ENCODE measurements at places on chromosomes 3 and 15.

DNA sequence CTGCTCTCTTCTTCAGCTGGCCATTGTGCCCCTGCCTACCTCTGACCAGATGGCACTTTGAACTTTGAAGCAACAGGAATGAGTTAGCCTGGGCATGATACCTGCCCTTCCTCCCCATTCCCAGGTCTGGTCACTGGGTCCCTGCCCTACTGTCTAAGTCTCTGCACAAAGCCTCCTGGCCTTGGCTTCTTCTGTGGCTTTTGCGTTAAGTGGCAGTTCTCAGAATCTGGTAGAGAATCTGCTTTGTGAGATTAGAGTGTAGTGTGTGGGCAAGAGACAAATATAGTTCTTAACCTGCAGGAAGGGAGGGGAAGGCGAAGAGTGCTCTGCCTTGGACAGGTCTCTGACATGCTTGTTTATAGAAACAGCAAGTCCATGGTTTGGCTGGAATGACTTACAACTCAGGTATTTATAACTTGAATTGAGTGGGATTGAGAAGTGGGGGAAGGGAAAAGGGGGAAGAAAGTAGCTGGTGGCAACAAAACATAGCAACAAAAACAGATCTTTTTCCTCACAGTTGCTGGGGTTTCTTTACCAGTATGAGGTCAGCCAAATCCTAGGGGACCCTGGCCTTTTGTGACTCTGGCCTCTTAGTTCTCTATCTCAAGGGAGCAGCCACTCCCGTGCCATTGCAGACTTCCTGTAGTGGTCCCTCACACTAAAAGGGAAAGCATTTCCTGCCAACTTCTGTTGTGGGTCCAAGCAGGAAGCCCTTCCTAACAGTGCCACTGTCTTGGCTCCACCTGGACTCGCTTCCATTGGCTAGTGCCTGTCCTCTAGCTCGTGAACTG, 16.7 kb downstream of the MAPKBP1 start:
- peak; percentile 71 for DNase-seq

DNA sequence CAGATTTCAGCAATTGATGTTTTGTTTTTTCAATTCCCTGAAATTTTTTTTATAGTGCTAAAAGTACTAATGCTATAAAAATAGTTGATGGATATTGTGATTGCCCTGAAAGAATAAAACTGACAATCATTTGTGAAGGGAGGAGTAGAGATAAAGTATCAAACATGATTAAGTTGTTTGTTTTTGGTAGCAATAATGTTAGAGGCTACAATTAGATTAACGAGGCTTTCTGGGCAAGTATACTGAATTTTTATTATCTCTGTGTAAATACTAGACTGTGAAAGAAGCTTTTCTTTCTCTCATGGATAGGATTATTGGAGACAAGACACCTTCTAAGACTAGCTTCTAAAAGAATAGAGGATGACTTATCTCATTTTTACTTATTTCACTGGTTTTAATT, 15.6 kb downstream of the NR1D2 start:
- DNase-seq: no peak

- no peak for DNase-seq
These were observed 29.3 kb downstream of the EPHA6 start for GRCh38 chr3:96843505-96844203.

DNA sequence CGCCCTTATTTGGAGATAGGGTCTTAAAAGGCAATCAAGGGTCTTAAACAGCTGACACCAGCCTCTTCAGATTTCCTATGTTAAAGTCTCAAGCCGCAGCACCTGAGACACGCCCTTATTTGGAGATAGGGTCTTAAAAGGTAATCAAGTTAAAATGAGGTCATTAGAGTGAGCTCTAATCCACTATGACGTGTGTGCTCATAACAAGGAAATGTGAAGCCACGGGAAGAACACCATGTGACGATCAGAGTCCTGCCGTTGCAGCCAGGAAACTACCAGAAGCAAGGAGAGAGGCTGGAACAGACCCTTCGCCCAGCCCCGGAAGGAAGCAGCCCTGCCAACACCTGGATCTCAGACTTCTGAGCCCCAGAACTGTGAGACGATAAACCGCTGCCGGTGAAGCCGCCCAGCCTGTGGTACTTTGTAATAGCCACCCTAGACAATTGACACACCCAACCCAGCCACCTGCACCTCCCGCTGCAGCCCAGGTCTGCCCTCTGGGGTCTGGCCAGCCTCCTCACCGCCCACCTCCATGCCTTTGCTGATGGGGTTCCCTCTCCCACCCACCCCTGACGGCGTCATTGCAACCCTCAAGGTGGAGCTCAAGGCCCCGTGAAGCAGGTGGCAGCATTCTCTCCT, 137.9 kb downstream of the MEGF11 start:
- peak; percentile 17 for DNase-seq

DNA sequence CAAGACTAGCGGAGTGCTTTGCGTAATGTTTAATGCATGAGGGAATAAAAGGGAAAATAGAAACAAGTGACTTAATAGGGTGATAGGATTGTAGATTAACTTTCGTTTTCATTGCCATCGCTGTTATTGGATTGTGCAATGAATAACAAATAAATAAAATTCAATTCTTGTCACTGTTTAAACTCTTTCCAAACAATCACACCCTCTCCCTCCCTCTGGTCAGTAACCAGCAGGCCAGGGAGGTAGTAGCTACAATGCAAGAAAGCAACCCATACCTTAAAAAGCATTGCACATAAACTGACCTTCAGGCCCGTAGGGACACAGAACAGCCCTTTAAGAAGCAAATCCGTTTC, 705 bp upstream of the TFRC start:
- DNase-seq: peak; percentile 64

DNA sequence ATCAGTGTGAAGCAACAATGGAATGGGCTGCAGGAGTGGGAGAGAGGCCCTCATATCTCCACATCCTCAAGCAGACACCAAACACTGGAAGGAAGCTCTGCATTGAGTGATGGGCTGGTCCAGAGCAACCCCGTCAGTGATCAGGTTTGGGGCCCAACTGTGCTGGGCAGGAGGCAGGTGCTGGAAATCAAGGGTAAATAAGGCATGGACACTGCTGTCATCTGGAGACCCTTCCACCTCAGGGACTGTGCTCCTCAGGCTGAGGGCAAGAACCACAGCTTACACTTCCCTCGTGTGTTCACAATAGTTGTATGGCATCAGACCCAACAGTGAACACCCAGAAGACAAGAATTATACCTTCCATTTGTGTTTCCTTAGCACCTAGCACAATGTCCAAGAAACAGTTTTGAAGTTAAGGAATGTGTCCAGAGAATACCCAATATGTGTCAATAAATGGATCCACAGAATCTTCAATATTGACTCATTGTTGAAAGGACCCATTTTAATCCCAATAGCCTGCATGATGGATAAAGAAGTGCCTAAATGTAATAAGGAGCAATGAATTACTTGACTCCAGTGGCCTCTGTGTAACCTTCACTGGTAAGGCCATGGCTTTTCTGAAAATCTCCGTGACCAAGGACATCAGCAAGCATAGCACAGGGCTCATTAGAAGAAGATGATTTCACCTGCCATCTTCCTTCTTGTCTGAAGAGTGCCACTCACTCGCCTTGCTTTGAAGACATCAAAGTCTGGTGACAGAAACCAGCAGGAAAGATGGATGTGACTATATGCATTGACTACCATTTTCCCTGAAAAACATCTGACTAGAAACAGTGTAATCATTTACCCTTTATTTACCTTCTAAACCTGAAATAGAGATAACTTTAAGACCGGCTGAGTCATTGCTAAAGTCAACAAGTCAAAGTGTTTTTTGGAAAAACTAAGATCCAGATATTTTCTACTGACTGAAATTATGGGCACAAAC, 7.0 kb upstream of the AHSG start:
- no peak for DNase-seq

GRCh38 chr3:16666206-16666605, 61.0 kb upstream of the DAZL start:
- DNase-seq: no peak

GRCh38 chr3:61029194-61029593, 222.1 kb downstream of the FHIT start:
- no peak for DNase-seq
